Effector memory CD8-positive, alpha-beta T cell (primary cell): ENCODE measurements at places on chromosomes 3 and 15.

DNA sequence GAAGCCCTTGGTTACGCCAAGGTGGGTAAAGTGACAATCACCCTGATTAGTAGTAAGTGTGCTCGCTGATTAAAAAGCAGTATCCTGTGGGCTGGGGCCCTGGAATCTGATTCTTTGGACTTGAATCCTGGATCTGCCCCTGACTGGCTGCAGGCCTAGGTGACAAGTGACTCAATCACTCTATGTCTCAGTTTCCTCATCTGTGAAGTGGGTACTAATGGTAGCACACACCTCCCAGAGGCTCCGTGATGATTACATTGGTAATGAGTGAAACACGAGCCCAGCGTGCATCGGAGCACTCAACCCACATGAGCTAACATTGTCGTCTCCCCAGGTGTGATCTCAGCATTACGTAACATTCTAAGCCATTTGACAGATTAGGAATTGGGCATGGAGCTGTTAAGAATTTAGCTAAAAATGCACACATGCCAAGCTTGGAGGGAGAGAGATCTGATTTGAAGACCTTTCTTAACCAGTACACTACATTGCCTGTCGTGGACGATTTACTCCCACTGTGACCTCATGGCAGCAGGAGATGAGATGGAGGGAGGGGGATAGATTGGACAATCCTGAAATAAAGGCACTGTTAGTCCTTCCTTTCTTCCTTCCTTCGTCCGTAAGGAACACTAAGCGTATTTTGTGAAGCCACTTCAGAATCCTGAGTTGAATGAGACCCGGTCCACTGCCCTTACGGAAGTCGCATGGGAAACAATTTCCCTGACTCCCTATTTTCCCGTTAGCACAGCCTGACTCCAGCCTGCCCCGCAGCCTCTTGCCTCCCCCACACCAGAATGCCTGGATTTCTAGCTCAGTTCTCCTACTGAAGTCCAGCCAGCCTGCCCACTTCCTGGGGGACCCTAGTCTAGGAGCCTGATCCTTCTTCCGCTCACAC lies 32.1 kb downstream of the MGLL start:
- DNase-seq, result no peak

GRCh38 chr3:115436767-115437301 lies 186.5 kb upstream of the GAP43 start:
- DNase-seq, result no peak

GRCh38 chr3:21411058-21411457 lies 340.0 kb downstream of the ZNF385D start:
- DNase-seq, result no peak

DNA sequence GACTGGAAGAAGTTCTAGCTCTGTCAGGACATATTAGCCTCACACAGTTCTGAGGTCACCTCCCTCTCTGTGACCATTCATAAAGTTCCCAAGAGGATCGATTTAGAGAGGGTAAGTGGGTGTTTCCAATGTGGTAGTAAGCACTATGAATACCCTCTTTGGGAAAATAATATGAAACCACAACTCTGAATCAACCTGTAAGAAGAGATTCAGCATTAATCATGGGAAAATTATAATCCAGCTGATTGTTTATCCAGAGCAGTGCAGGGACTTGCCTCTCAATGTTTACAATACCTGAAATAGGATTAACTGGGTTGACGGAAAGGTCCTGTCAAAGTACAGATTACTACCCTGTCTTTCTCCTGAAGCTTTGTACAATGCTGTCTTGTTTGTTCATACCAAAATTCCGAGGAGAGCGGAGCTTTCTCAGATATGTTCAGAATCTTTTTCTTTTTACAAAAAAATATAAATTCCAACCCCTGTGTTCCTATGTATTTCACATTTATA lies 302.9 kb upstream of the DPPA4 start:
- DNase-seq, result no peak

- no peak for DNase-seq
Measured at GRCh38 chr3:177483182-177483967, 286.1 kb upstream of the TBL1XR1 start.

DNA sequence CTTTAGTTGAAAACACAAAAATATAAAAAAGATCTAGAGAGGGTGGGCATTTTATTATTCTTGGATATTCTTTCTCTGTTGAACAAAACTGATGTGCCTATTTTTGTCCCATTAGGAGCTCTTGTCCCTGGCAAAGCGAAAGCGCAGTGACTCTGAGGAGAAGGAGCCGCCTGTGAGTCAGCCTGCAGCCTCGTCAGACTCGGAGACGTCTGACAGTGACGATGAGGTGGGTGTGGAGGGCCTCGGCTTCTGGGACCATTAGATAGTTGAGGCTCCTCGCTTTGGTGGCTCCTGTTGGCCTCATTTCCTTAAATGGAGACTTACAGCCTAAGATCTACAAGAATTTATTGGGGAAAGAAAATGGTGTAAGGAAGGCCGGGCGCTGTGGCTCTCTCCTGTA lies 21.3 kb downstream of the RTF1 start:
- no peak for DNase-seq

GRCh38 chr3:112143251-112143650 lies 10.2 kb upstream of the GCSAM start:
- no peak for DNase-seq

DNA sequence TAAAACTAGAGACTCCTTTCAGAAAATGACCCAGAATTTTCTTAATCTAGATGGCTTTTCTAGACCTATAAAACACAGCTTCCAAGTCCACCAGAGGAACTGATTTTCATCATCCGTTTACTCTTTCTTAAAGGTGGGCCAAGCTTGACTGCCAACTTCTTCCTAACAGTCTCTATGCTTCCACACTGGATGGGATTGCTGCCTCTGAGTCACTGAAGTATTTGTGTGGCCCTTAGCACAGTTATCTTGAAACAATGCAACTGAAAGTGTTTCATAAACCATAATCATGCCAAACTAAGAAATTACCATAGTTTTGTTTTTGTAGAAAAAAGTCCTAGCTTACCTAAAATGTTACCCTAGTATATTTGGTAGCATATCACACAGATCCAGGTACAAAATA lies 985.7 kb downstream of the TUSC7 start:
- DNase-seq, result no peak

DNA sequence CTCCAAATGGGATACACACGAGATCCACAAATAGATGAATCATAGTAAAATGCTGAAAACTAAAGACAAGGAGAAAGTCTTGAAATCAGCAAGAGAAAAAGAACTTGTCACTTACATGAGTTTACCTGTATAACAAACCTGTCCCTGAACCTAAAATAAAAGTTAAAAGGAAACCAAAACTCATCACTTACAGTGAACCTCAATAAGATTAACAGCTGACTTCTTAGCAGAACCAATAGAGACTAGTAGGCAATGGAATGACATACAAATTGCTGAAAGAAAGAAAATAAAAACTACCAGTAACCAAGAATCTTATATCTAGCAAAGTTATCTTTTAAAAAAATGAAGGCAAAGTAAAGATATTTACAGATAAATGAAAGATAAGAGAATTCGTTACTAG lies 27.4 kb downstream of the SEC22A start:
- DNase-seq, result no peak

GRCh38 chr3:35678643-35679161 lies 39.4 kb downstream of the ARPP21 start:
- DNase-seq, result no peak

- DNase-seq, result no peak
Measured at GRCh38 chr3:53589201-53589600, 94.8 kb downstream of the CACNA1D start.

DNA sequence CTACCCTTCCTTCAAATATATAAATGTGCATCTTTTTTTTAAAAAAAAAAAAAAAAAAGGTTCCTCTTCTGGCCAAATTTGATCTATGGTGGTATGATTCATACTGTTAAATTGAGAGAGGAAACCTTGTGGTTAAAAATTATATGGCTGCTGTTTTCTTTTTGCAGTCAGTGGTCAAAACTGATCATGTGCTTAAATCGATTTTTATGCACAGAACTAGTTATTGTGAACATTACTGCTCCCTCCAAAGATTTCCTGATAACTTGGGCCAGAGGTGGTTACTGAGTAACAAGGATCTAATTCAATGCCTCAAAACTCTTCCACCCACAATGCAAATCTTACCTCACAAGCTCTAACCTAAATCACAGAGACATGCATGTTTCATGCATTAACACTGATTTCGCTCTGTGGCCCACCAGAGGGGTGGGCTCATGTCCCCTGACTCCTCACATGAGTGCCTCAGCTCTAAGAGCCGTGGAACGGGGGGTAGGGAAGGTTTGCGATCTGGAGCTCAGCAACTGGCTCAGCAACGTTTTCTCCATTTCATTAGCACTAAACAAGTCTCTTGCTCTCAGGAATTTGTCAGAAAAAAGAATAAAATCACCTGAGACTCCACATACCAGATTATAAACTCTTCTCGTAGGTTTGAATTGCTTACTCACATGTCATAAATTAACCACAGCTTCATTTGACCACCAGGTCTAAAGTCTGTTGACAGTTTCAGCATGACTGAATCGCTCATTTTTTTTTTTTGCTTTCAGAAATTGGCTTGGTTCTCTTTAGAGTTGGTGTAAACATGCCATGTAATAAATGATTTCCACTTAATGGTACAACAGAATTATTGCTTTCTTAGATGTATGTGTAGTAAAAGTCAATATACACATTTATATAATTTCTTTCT lies 280.4 kb downstream of the CD47 start:
- DNase-seq, result no peak

DNA sequence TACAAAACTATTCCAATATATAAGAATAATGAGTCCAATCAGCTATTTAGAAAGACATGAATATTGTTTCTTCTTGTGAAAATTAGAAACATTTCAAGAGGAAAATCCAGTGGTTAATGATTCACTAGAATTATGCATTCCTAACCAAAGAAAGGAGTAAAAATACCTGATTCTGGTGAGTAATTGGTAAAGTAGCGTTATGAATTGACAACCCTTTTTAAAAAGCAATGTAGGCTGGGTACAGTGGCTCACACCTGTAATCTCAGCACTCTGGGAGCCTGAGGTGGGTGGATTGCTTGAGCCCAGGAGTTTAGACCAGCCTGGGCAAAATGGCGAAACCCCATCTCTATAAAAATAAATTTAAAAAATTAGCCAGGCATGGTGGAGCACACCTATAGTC lies 43.3 kb downstream of the TOPAZ1 start:
- no peak for DNase-seq
